Stimulated activated CD4-positive, alpha-beta T cell treated with anti-CD3 and anti-CD28 coated beads, Interleukin-2, amount 100 ng/mL, for 24 hours (primary cell): ENCODE measurements at places on chromosomes 4 and X.

DNA sequence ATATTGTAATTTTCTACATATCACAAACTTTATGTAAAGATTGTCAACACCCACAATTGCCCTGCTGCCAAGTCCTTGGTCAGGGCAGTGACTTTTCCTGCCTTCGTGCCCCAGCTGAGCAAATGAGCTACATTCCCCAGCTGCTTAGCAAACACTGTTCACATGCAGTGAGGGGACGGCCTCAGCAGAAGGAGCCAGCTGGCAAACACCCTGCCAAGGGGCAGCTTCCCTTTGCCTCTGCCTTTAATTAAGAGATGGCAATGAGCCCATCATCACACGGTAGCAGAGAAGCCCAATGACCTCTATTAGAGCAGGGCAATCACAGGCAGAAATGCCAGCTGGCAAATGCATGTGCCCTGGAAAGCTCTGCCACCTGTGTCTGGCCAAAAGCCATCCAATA, 253.4 kb downstream of the EPHA5 start:
- no peak for DNase-seq

DNA sequence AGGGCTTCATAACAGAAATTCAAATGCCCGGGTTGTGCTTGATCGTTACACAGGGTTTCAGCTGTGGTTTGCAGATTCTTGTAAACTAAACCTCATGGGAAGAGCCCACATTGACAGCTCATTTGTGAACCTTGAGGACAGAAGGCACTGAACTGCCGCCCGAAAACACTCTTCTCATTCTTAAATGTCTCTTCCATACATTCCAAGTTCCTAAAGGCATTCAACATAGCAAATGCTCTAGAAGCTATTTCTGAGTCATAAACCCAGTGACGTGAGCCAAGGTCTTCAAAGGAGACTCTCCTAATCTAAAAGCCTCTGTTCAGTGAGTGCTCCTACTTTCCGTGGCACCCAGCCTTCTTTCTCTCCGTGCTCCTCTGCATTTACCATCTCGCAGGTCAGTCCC, 737.8 kb upstream of the FRG1 start:
- DNase-seq: no peak

- no peak for DNase-seq
Observed at GRCh38 chr4:40953283-40954087, 203.7 kb downstream of the NSUN7 start.

DNA sequence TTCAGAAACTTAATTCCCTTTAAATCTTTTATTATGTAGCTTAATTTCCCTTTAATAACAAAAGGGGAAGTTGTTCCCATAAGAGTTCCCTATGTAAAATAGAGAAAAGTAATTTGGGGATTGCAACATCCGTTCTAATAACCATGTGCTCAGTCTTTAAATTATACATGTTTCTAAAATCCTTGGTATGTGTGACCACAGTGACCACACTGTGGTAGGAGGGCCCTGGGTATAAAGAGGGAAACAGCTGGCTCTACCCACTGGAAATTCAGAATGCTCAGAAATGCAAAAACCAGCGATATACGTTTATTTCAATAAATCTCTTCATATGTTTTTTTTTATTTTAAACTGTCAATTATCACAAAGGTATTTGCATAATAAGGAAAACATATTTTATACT, 219.1 kb downstream of the FGF13 start:
- no peak for DNase-seq

DNA sequence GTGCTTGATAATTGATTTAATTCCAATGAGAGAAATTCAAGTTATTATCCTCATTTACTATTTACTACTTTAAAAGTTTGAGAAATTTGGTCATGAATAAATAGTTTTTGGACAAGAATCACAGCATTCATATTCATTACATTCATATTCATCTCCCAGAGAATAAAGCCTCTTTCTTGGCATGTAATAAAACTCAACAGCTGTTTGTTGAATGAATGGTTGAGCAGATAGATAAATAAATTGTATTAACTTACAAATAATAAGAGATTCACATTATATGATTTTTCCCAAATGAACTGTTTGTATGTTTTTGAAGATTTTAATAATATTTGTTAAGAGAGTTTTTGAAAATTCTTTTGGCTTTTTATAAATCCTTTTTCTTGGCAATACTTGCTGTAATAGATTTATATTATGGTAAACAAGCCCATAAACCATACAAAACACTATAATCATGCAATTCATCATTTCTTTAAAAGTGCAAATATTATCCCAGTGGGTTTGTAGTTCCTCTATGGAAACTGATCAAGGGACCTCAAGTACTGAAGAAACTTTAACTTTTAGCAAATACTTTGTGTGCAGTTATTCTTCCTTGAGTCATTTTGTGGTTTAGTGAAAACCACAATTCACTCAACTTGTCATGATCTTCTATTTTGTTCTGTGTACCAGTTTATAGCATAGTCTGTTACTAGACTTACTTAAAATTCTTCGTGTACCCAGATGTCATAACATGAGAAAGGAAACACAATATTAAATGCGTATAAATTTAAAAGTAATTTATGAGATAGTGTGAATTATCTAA, 371.8 kb downstream of the ADGRL3 start:
- DNase-seq: no peak

GRCh38 chr4:2401610-2401983, 16.8 kb downstream of the ZFYVE28 start:
- no peak for DNase-seq

DNA sequence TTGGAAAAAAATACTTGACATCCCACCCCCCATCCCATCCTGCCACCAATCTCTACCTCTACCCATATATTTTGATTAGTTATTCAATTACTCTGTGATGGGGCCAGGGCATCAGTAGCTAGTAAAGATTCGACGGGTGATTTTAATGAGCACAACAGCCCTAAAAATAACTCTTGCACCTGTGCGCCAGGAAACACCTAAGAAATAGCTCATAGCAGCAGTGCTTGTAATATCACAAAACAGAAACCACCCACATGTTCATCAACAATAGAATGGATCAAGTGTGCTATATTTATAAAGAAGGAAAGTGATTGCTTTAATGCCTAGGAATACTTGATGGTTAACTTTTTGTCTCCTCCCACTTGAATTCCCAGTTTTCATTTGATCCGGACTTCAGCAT, 225.6 kb upstream of the LCORL start:
- DNase-seq: no peak

DNA sequence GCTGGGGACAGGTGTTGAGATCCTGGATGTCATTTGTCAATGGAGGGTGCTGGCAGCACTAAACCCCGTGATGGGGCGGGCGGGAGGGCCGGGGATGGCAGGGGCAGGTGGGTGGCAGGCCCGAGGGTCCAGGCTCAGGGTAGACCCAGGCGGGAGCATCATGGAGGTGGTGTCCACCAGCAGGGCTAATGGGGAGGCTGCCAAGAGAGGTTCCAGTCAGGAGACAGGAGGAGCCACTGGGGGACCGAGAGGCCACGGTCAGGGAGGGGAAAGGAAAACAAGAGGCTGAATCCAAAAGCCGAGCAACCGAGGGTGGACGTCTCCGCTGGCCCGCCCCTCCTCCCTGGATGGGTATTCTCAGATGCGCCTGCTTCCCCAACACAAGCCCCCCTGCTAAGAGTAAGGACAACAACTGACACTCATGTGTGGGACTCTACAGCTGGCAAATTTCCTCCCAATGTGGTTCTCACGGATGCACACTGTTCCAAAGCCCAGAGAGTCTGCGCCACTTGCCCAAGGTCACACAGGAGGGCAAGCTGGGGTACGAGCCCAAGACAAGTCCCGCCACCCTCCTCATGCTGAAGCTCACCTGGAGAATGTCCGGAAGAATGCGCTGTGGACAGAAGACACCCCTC, 132.0 kb downstream of the CPZ start:
- no peak for DNase-seq
